ENCODE measurements at places on chromosomes 1 and 21.

GRCh38 chr1:117662667-117663066 lies 56.8 kb downstream of the TENT5C start:
- no peak for DNase-seq

DNA sequence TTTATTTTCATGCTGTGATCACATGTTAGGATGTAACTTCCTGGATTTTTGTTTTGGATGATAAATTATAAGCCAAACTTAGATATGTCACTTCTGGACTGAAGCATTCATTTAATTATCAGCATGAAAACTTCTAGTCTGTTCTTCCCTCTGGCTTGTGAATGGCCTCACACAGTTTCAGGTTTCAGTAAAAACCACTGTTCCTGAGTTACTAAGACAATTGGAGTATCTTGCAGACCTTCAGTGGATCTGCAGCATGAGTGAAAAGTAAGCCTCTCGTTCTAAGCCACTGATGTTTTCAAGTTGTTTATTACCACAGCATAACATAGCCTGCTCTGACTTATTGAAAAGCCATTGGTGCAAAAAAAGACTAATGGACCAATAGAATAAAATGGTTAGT lies 55.3 kb upstream of the RGS21 start:
- no peak for DNase-seq

DNA sequence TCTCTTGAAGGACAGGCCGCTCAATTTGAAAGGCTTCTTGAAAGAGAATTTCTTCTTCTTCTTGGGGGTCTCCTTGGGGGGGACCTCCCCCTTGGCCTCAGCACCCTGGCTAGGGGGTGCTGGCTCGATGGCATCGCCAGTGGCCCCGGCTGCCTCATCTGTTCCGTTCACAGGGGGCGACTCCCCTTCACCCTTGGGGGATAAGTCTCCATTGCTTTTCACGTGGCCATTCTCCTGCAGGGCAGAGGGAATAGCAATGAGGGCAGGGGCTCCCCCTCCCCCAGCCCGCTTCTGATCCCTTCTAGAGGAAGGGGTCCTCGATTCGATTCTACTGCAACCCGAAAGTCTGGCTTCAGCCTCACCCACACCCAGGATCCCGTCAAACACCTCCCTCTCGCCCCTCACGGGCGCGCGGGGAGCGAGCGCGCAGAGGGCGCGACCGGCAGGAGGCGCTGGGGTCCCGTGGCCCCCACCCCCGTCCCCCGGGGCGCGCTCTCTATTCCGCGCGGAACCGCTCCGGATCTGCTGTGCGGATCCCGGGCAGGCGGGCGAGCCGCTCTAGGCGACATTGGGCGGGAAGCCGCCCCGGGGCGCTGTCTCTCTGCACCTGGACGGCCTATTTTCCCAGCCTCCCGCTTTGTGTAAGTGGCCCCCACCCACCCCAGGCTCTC lies 1.0 kb downstream of the MARCKSL1 start:
- peak; percentile 70 for DNase-seq

DNA sequence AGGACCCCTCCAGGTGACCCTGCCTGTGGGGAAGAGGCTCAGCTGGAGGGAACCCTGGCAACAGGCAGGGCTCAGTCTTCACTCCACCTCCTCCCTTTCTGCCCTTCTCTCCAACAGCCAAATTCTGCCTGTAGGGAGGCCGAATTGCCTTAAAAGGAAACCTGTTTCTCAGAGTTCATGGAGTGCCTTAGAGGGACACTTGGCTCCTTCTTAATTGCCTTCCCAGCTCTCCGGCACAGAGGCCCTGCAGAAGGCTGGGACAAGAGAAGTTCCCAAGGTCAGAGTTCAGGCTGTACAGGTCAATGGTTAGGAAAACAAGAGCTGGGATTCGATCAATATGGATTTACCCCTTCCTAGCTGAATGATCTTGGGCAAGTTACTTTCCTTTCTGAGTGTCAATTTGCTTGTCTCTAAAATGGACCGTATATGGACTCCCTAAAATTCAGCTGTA lies 6.2 kb downstream of the CSRP1 start:
- DNase-seq: no peak

Measured in ELR (cell line).